Ureter (tissue), 1 donor: ENCODE measurements at places on chromosomes 11 and 22. TPM values are rescaled to one million over a fixed set of nuclear protein-coding genes. Genes with fewer than 3 reads are reported as not detected.

Gene ARHGAP42
- total RNA-seq = 32.6 TPM

Gene OR6A2
- 0.68 TPM for total RNA-seq

Gene VWA5A
- total RNA-seq = 46.3 TPM

Gene NEFH
- 0.86 TPM for total RNA-seq

Gene CCDC87
- 0.55 TPM for total RNA-seq

Gene OR51B4
- 0.42 TPM for total RNA-seq

Gene ZNF280B
- 1.5 TPM for total RNA-seq

Gene CDCA5
- 1.9 TPM for total RNA-seq

Gene MAP6
- 13.5 TPM for total RNA-seq

DNA sequence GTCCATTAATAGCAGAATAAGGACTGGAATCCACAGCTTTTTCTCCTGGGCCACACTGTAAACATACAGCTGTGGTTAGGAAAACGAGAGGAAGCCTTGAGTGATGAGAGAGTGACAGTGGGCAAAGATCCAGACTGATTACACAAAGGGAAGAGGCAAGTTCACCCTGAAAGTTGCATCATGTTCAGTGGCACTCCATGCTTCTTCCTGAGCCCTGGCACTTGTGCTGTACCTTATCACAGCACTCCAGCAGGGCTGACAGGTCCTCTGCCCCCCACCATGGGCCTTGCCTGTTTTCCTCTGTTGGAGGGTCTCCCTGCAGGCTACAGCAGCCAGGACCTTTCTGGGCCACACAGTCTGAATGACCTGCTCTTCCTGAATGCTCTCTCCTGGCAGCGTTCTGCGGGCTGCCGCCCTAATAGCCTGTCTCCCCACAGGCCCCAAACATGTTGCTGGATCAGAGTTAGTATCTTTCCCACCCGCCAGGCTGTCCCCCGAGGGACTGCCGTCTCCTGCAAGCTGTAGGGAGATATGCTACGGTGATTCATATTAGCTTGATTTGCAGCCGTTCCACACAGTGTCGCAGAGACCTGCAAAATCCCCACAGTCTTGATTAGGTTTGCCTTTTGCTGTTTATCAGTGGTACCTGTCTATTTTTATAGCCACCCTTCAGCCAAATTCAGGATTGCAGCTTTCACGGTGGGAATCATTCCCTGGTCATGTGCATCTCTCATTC, 60.2 kb downstream of the NTM start:
- no peak for DNase-seq

DNA sequence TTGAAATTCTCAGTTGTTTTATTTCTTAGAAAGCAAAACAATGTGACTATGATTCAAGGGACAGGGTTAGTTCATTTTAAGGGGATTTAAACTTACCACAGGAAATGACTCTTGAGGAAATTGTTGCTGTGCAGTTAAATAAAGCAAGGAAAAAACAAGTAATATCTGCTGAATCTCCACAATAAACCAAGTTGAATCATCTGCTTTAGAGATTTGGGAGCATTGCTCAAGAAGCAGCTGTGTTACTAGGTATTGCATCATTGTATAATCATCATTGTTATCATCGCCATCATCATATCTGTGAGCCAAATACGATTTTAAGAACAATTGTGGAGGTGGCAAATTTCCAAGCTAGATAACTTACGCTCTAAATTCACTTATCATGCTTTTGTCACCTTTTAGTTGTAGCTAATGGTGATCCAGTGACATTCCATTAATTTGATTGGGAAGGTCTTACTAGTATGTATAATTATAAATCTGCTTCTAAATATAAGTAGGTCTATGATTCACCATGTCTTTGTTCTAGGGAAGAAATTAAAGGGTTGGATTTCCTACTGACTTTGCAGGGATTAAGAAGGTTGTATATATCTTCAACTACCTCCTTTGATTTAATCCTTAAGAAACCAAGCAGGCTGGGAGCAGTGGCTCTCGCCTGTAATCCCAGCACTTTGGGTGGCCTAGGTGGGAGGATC, 19.9 kb downstream of the MMP10 start:
- no peak for DNase-seq

DNA sequence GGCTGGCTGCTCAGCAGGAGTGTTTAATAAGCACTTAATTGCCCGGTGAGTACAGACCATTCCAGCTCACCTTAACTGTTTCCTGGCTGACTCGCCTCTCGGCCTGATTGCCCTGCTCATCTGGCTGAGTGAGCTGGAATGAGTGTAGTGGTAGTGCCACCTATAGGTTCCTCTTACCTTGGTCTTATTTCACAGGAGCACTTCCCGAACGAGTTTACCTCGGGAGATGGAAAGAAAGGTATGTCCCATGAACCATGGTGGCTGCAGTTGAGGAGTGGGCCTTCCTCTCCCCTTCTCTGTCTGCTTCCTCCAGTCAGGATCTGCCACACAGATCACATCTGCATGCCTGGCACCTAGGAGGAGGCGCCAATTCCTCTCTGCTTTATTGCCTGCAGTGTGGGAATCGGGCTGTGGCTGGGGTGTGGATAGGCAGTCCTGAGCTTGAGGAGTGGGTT, 26.7 kb downstream of the UPB1 start:
- DNase-seq = peak; percentile 66

- no peak for DNase-seq
Measured at GRCh38 chr11:82995754-82996398, 75.8 kb downstream of the RAB30 start.

DNA sequence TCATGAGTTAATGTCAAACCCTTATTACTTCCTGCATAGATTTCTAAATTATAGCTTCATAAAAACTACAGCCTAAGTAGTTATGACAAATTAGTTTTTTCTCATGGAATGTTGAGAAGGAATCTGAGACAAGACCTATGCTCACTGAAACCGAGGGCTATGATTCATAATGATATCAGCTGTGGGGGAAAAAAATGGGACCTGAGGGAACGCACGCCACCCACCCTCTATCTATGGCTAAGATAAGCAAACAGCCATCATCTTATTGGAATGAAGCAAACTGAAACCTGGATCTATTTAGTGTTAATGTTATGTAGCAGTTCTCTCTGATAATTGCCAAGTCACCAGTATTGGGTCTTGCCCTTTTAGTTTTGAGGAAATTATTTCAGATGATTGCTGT, 906.9 kb upstream of the RAG2 start:
- no peak for DNase-seq

GRCh38 chr11:5232176-5232575, 2.1 kb downstream of the HBD start:
- no peak for DNase-seq

GRCh38 chr22:36925388-36926290, 12.2 kb downstream of the CSF2RB start:
- DNase-seq = peak; percentile 37

GRCh38 chr11:100857236-100858005, 170.3 kb downstream of the ARHGAP42 start:
- no peak for DNase-seq

GRCh38 chr22:29266564-29267461, 968 bp downstream of the RHBDD3 start:
- no peak for DNase-seq

DNA sequence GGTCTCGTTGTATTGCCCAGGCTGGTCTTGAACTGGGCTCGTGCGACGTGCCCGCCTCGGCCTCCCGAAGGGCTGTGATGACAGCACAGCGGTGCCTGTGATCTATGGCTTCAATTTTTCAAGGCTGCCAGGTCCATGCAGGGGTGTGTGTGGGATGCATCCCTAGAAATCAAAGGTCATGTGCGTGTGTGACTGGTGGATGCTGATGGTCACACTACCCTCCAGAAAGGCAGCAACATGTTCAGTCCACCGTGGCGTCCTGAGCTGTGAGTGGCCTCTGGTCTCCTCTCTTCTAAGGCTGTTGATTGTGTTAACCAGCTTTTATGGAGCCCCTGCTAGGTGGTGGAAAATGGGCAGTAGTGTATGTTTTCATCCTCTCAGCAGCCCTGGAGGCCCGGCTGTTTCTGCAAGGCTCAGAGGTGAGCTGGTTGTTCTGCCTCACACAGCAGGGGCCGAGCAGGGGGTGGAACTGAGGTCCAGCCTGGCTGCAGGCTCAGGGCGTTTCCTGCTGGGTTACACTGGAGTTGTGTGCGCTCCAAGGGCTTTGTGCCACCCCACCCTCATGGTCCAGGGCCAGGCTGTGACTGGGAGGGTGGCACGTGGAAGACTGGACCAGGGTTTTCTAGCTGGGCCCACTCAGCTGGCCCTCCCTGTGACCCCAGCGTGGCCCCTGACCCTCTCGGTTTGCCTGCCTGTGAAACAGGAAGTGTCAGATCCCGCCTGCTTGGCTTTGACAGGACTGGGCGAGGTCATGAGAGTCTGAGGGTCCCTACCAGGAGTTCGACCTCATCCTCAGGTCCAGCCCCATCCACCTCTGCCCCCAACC, 7.7 kb downstream of the BIK start:
- no peak for DNase-seq

GRCh38 chr11:119388103-119388502, 6.6 kb upstream of the USP2 start:
- DNase-seq = no peak

- DNase-seq = no peak
Measured at GRCh38 chr11:23543651-23544222, 683.5 kb upstream of the CCDC179 start.

- no peak for DNase-seq
Measured at GRCh38 chr11:83663446-83663845, 377.3 kb upstream of the CCDC90B start.

- peak; percentile 64 for DNase-seq
Measured at GRCh38 chr22:17910561-17911311, 113.6 kb downstream of the MICAL3 start.

DNA sequence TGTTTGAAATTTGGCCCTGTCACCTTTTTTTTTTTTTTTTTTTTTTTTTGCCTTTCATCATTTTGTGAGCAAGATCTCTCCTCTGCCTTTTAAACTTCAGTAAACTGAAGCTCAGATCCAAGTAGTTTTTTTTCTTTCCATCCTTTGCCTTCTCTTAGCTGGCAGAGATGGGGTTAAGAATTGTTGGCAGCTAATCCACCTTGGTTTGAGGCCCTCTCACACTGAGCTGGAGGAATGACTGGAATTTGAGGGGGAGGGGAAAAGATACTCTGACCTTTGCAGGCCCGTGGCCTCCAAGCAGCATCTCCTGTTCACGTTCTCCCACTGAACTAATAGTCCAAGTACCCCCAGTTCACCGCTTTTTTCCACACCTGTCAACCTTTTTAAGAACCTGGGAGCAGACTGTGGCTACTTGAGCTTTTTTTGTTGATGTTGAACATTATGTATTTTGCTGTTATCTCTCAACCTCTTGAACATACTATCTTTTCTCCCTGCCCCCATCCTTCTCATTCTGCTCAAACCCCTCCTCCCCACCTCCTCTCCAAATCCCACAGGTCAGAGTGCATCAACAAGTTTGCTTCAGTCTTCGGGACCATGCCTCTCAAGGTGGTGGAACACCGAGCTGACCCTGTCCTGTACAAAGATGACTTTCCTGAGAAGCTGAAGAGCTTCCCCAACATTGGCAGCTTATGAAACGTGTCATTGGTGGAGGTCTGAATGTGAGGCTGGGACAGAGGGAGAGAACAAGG, 66.2 kb downstream of the ALX4 start:
- no peak for DNase-seq

DNA sequence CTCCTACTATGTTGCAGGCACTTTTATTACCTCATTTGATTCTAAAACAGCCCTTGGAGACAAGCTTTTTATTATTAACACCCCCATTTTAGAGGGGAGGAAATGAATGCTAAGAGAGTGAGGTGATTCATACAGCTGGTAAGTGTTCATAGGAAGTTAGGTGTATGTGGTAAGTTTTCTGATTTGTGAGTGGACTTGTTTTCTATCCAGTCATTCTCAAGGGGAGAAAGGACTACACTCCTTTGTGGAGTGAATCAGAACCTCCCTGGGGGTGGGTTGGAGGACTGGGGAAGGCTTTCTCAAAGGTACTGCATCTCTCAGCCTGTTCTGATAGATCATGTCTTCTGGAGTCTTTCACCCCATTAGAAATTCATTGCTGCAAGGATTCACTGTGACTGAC, 23.5 kb downstream of the PKNOX2 start:
- no peak for DNase-seq

- DNase-seq = no peak
Measured at GRCh38 chr11:77179048-77179447, 51.0 kb downstream of the MYO7A start.

DNA sequence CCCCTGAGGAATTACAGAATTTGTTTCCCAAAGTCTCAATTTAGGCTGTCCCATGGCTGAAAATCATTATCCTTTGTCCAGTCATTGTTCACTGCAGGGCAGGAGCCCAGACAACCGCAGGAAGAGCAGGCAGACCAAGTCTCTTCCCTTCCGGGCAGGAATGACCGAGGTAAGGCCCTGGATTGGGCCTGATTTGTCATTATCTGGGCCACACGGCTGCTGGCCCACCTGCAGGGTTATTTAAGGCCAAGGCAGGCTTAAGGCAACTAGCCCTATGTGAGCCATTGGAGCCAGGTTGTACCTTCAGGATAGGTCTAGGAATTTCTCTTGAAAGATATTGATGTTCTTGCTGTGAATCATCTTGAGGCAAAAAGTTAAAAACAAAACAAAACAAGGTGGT, 9.7 kb upstream of the IL10RA start:
- DNase-seq = peak; percentile 23

DNA sequence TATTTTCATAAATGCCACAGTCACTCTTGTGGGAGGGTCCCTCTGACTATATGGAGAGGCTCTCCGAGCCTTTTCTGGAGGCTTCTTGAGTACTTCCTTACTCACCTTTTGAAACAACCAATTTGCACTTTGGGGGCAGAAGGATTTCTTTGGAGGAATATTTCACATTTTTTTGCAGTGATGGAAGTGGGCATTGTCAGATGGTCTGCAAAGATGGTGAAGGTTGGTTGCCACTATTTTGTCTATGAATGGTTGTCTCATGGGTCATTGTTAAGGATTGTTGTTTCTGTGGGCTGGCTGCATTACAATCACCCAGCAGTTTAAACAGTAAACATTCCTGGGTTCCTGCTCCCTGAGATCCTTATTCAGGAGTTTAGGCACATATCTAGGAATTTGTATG, 388.2 kb downstream of the TMEM135 start:
- no peak for DNase-seq

GRCh38 chr22:49718396-49718795, 109.3 kb downstream of the BRD1 start:
- no peak for DNase-seq

DNA sequence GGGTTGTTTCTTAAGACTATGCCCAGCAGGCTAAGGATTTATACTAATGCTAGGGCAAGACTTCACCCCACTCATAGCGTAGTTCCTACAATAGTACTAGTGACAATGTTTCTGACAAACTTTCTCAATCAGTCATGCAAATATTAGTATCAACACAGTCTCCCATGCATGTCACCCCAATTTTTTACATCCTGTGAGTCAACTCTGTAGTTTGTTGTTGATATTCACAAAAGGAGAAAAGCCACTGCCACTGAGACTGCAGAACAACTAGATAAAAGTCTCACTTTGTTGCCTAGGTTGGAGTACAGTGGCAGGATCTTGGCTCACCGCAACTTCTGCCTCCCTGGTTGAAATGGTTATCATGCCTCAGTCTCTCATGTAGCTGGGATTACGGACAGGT, 155.2 kb downstream of the RBFOX2 start:
- no peak for DNase-seq

- DNase-seq = no peak
Measured at GRCh38 chr11:74648894-74649293, 56.5 kb downstream of the POLD3 start.
